ENCODE measurements at places on chromosomes 16 and 17.
A peak's percentile ranks its signal among the peaks of the same experiment; 100 is the strongest.

DNA sequence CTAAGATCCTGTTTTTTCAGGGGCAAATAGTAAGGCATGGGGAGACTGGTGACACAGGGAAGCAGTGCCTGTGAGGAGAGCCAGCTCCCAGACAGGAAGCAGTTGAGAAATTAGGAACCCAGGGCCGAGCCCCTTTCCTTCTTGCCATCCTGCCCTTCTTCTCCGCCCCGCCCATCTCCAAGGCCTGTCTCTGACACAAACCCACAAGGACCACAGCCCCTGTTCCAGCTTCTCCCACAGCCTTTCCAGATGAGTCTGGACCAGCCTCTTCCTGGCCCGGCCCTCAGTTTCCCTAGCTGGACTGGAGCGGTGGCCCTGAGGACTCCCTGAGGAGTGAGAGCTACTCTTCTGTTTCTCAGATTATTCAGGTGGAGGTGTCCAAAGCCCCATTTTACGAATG lies 9.9 kb downstream of the CCDC102A start:
- DNase-seq, result no peak

- DNase-seq, result no peak
These were observed 1.1 kb downstream of the CCL13 start for GRCh38 chr17:34357398-34357797.

DNA sequence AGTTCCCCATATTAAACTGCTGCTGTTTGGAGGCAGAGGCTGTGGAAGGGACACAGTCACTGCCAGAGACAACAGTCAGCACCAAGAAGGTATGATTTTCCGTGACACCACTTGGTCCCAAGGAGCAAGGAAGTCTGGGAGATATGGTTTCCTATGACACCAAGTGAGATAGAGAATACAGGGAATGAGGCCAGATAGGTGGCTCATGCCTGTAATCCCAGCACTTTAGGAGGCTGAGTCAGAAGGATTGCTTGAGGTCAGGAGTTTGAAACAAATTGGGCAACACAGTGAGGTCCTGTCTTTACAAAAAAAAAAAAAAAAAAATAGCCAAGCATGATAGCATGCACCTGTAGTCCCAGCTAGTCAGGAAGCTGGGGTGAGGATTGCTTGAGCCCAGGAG lies 90.8 kb downstream of the ABCC12 start:
- no peak for DNase-seq

DNA sequence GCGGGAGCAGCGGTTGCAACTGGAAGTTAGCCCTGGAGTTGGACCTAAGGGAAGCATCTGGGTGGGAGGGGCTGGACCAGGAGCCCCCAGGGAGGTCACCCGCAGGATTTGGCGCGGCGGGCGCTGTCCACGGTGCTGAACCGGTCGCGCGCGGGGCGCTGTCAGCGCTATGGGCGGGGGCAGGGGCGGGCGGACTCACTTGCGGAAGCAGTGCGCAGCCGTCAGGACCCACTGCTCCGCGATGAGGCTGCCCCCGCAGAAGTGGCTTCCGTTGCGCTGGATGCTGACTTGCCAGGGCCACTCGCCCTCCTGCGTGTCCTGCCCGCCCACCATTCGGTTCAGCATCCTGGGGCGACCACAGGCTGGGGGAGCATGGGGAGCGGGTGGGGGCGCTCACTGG lies 4.5 kb downstream of the PRSS27 start:
- DNase-seq, result peak; percentile 79

DNA sequence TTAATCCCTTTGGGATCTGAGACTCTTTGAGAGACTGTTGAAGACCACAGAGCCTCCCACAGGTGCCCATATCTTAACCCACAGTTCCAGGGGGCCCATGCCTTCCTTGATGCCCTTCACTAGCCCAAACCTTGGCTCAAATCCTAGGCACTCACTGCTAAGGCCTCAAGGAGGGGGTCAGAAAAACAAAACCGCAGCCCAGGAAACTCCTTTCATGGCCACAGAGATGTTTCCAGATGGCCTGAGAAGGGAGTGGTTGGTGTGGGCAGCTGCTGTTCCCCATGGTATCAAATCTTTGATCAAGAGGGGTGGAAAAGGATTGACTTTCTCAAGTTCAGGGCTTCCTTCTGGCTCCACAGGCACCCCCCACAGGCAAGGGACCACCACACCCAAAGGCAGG lies 44.7 kb downstream of the CDH1 start:
- no peak for DNase-seq

DNA sequence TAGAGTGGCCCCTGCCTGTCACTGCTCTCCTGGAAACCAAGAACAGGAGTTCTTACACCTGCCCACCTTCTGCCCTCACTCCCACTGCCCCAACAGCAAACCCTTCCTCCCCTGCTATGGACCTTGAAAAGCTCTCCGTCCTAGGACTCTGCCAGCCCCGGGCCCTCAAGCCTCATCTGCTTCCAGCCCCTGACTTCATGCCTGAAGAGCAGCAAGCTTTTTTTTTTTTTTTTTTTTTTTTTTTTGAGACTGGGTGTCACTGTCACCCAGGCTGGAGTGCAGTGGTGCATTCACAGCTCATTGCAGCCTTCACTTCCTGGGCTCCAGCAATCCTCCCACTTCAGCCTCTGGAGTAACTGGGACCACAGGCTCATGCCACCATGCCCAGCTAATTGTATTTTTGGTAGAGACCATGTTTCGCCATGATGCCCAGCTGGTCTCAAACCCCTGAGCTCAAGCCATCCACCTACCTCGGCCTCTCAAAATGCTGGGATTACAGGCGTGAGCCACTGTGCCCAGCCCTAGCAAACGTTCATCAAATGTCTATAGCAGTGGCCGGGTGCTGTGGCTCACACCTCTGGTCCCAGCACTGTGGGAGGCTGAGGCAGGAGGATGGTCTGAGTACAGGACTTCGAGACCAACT lies 16.9 kb downstream of the CARHSP1 start:
- DNase-seq, result no peak

- DNase-seq, result peak; percentile 83
These were observed at the start of gene DDX42 for GRCh38 chr17:63774141-63774968. TSS of gene DDX42 (plus strand) at chr17:63774170. CDS start at chr17:63787050, 12,880 bp downstream.

DNA sequence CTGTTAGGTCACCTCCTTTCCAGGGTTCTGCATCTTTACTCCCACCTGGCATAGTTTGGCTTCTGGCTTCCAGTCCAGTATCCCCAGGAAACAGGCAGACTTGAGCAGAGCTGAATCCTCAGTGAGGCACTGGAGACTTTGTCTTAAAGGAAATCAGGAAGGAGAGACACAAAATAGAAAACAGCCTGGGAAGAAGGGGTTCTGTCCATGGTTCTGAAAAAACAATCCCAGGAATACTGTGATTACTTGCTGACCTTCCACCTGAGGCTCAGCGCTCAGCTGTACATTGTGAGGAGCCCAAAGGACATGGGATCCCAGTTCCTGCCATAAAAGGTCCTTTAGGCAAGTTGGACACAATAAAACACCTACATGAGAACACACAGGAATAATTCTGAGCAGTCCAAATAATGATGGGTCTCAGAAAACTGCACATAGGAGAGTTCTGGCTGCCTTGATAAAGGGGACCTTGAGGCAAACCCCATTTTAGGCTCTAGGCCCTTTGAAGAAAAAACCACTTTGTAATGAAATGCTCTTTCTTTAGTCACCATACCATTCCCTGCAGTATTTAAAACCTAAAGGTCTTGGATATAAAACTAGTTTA lies 81.4 kb upstream of the CRHR1 start:
- DNase-seq, result no peak
